Right atrium auricular region (tissue), 2 donors: ENCODE measurements at places on chromosomes 5 and 9. TPM values are rescaled to one million over a fixed set of nuclear protein-coding genes. Genes with fewer than 3 reads are reported as not detected.

- no peak for DNase-seq
These were observed 31.6 kb downstream of the DTWD2 start for GRCh38 chr5:118956727-118957126.

GRCh38 chr5:113240951-113241726 is 193.7 kb downstream of the TSSK1B start:
- no peak for DNase-seq

GRCh38 chr9:23557689-23558088 is 268.4 kb downstream of the ELAVL2 start:
- no peak for DNase-seq

DNA sequence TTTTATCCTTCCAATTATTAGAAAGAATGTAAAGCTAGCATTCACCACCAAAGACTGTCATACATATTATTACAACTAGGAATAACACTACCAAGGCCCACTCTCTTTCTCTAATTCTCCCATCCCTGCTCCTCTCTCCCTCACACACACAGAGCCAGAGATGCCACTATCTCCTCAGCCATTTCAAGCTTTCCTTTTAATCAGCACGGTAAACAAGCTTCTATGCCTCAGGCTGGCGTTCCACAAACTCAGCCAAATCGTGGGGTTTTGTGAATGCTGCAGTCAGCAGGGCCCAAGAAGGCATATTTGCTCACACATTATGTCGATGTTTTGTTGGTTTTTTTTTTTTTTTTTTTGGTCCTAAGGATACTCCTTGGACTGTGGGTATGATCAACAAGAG is 979.9 kb upstream of the DMAC1 start:
- no peak for DNase-seq

Gene ACO1
- total RNA-seq, result 43.8 TPM

Gene SHISAL2B
- total RNA-seq, result not detected

Gene PNPLA7
- total RNA-seq, result 4.4 TPM
